ENCODE measurements at places on chromosomes 2 and 18.

GRCh38 chr2:222992137-222992536 is 59.9 kb upstream of the KCNE4 start:
- DNase-seq, result peak; percentile 56

DNA sequence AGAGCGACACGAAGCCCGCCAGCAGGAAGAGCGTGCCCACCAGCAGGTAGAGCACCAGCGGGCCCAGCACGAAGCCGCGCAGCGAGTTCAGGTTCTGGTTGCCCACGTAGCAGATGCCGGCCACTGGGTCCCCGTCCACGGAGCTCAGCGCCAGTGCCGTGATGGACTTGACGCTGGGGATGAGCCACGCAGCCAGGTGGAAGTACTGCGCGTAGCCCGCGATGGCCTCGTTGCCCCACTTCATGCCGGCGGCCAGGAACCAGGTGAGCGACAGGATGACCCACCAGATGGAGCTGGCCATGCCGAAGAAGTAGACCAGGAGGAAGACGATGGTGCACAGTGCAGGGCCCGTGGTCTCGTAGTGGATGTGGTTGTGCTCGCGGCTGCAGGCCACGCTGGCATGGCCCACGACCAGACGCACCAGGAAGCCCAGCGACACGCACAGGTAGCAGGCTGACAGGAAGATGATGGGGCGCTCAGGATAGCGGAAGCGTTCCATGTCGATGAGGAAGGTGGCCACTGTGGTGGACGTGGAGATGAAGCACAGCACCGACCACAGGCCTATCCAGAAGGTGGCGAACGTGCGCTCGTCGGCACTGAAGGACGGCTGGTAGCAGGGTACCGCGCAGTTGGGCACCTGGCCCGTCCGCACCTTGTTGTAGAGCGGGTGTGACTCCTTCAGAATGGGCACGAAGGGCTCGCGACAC is 2.1 kb downstream of the FZD5 start:
- no peak for DNase-seq

- no peak for DNase-seq
These were observed 27.2 kb downstream of the MARCO start for GRCh38 chr2:118968961-118969733.

- no peak for DNase-seq
These were observed 45.9 kb downstream of the FBLN7 start for GRCh38 chr2:112184121-112184520.

- DNase-seq, result no peak
These were observed 1.6 kb upstream of the DNER start for GRCh38 chr2:229715895-229716507.

DNA sequence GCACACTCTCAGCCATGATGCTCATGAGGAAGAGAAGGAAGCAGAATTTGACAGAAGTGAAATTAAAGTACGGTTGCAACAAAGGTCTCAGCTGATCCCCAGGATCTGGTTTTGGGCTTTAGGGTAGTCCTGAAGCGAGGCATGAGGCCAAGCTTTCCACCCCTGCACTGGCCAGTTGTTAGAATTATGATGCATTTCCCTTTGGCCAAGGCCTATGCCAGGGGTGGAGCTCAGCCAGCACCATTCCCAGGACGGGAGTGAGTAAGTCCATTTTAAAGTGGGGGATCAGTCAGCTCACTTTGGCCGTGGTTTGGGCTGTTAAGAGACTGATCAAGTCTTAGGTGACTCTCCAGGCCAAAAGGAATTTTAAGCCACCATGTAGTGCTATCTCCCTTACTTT is 314.5 kb upstream of the MMADHC start:
- DNase-seq, result no peak

DNA sequence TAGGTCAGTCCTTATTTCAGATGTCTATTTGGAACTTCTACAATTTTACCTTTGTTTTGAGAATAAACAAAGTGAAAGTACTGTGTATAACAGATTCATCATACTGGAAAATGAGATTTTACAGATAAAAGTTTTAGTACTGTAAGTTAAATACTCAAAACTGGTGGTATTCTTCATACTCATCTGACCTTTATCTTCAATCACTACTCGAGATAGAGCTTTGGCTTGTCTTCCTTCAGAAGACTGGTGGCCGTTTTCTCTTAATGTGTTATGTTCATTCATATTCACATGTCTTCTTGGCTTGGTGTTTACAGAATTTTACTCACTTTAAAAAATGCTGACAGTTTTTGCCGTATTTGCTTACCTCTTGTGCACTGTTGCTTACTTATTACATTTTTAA is 2.1 kb downstream of the SPOPL start:
- DNase-seq, result no peak

DNA sequence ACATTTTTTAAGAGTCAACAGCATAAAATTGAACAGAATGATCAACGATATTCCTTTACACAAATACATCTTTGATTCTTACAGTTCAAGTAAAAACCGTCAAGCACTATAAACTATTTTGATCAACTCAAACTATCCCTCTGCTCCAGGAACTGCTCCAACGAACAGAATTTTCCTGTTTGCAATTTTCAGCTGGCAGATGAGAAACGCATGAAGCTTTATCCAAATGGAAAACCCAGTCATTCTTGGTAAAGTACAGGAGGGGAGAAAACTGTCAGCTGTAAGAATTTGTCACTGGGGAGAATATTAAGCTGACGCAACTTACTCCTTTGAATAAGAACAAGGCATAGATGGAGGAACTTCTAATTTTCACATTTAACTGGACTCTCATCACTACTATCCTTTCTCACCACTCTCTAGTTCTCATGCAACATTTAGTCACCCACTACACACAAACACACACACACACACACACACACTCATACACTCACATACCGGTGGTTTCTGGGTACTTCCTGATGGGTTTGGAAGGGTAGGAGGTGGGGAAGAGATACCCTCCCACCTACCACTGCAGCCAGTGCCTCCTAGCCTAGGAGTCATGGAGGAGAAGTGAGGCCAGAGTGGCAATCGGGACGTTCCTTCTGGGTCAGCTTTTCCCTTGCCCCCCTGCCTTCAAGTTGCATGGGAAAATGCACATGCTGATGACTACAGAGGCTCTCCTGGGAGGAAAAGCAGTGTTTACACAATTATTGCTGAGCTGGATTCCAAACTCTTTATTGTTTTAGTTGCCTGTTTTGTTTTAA is 54.0 kb upstream of the SPATS2L start:
- DNase-seq, result peak; percentile 89

DNA sequence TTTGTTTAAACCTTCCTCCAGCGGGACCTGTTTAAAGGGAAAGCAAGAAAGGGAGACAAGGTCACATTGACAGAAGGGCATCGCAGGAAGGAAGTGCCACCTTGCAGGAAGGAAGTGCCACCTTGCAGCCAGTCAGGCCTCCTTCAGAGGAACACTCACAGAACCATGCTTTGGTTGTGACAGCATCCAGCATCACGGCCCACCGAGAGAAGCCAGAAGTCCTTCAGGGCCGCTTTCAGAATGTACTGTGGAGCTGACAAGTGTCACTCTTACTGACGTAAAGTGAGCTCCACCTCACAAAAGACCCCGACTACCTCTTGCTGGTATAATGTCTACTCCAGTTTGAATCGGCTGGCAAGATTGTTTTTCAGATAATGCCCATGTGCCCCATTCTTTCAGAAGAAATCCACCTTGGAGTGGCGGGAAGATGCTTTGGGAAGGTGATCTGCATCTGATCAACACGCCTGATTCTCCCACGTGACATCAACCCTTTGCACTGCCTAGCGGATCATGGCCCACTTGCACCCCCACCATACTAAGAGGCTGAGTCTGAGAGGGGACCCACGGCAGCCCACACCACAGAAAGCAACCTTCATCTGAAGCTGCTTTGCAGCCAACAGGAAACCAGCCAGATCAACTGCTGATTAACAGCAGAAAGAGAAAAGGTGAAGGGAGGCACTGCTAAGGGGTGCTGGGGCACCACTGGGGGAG is 99.8 kb downstream of the UXS1 start:
- DNase-seq, result no peak

DNA sequence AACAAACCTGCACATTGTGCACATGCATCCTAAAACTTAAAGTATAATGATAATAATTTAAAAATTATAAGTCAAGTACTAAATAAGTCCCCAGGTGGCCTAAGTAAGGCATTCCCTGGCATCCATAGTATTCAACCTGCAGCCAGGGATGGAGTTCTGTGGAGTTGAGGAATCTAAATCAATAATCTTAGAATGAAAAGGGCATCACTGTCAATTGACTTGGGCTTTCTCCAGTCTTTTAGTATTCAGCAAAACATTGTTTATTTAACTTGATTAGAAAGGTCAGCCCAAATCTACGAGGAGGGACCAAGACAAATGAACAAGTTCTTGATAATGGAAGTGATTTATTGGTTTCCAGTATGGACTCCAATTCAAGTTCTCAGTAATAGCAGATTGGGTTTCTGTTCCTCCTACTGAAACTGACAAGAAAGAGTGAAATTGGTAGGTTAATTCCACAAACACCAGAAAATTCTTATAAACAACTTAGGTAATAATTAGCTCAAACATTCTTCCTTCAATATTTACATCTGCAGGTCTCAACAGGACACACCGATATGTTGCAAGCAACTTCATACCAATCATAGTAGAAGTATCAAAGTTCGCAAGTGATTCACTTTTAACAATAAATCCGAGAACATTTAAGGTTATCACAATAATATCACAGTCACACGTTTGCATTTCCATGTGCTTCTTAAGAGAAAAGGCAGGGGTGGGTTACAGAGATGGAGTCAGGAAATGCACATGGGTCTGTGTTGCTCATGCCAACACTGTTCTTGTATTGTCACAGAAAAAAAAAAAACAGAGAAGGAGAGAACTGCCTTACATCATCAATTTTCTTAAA is 51.7 kb upstream of the EHBP1 start:
- DNase-seq, result no peak

DNA sequence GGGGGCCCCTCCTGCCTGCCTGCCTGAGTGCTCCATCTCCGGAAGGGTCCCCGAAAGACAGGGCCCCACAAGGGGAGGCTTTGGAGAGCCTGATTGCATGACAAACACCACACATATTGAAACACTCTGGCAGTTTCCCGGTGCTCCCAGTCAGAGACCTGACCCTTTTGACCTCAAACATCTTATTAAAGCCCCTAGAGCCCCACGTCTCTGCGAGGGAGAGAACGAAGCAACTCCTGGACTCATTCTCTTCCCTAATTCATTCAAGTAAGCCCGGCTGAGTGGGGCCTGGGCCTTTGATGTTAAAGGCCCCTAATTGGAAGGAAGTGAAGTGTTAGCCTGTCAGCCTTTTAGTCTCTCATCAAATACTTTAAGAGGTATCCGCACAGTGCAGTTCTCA is 335.6 kb downstream of the CYRIA start:
- DNase-seq, result no peak

- DNase-seq, result no peak
These were observed 95.9 kb downstream of the ACVR1 start for GRCh38 chr2:157780211-157780610.

- peak; percentile 43 for DNase-seq
These were observed 96.2 kb downstream of the CABLES1 start for GRCh38 chr18:23231340-23232021.

GRCh38 chr2:203025592-203025991 is 10.9 kb downstream of the NBEAL1 start:
- no peak for DNase-seq

DNA sequence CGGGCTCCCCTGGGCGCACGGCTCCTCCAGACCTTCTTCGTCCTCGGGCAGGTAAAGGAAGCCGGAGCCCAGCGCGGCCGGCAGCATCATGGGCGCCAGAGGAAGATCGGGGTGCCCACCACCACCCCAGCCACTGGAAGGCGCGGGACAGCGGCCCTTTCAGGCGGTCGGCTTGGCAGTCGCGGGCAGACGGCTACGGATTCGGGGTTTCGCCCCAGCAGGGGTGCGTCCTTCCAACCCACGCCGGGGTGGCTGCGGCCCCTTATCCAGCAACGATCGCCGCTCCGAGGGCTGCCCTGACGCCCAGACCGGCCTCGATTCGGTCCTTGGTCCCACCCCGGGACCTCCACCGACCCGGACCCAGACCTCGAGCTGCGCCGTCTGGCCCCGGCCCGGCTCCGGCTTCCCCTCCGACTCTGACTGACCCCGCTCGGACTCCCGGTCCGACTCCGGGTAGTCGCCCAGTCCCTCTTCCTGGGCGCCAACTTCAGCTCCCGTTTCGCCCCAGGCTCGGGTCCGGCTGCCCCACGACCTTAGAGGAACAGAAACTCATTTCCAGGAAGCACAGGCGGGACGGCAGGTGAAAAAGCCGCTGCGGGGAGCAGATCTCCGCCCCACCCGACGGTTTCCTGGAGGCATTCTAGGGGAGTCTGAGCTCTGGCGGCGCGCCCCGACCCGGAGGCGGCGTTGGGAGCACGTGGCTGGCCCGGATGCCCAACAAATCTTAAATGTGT is 30.2 kb upstream of the SSB start:
- DNase-seq, result no peak

- no peak for DNase-seq
These were observed 101.8 kb downstream of the COL6A3 start for GRCh38 chr2:237312021-237312755.

DNA sequence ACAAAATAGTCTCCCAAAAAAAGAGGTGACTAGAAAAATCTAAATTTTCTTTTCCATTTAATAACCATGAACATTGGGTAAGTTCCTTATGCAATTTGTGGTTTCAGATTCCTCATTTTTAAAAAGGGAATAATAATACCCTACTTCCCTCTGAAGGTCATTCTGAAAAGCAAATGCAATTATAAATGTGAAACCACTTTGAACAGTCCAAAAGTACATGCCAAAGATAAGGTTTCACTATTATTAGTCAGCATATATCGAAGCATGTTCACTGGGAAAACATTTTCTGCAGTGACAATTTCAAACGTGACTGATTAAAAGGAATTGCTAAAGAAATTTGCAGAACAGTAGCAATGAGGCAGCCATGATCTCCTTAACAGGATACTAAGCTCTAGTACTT is 100.1 kb upstream of the RNF152 start:
- DNase-seq, result no peak

DNA sequence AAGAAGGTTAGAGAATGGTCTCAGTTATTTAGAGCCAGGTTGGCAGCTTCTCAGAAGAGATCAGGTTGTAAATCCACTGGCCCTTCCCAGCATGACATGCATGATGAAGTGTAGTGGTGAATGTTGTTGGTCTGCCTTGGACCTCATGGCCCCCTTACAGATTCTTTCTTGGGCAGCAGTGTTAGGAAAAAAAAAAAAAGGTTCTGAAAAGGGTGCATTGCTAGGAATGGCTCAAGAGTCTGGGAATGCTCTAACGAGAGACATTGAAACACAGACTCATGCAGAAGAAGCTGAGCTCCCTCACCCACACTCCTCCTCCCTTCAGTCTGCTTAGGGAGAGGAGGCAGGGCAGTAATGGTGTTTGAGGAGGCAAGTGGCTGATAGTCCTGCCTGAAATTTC is 105.5 kb downstream of the POLE4 start:
- DNase-seq, result no peak

GRCh38 chr2:105118960-105119359 is 81.1 kb downstream of the MRPS9 start:
- DNase-seq, result no peak

DNA sequence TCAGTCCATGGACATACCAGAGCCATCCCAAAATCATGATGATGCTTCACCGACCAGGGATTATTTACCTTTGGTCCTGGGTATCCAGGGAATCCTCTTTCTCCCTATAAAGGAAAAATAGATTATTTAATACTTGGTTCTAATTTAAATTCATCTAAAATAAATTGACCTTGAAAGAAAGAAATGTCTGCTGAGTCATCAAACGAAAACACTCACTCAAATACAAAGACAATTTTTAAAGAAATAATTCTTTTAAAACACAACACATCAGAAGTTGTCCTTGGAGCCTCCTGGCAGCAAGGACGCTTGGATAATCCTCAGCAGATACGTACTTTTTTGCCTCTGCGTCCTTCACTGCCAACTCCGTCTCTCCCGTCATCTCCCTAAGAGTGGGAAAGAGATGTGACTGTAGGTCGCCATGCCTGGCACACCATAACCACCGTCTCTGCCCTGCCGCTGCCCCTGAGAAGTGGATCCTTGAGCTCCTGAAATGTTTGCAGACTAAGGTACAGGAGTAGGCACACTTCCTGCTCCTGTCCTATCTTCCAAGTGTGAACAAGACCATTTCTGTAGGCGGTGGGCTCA is 65.6 kb downstream of the COL6A3 start:
- DNase-seq, result no peak
